GDM1 (cell line): ENCODE measurements at places on chromosomes 1 and 21.

GRCh38 chr1:82161700-82162141 is 361.0 kb downstream of the ADGRL2 start:
- no peak for DNase-seq

GRCh38 chr1:117645343-117645742 is 39.5 kb downstream of the TENT5C start:
- no peak for DNase-seq

DNA sequence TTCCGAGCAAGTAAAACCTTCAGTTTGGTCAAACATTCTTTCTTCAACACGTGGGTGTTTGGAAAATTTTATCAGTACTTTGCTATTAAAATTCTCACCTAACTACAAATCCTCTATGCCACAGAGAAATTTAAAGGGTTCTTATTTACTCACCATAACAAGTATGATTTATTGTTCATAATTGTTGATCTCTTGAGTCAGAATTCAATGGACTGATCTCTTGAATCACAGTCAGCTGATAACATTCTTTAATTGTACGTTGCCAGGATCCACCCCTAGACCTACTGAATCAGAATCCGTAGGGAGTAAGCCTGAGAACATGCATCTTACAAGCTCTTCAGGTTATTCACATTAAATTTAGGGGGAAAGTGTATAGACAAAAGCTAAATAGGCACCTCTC is 51.2 kb downstream of the DIPK1A start:
- no peak for DNase-seq

- DNase-seq = no peak
Observed at GRCh38 chr1:217311766-217312165, 319.1 kb downstream of the GPATCH2 start.

DNA sequence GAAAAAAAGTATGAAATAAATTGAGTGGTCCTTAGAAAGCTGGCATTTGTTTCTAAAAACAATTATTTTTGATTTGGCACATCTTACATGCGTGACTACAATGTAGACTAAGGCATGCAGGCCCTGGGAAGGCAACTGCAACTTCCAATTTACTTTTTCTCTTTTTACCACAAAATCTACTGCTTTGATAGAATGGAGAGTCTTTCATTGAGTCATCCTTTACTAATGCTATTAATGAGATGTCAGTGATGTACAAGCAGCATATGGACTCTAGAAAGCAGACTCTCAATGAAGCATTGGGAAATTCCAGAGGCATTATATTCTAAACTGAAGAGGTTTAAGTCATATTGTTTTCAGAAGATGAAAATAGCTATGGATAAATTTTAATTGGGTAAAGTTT is 29.6 kb upstream of the PRRX1 start:
- no peak for DNase-seq
